ENCODE measurements at places on chromosomes 2 and 18.

DNA sequence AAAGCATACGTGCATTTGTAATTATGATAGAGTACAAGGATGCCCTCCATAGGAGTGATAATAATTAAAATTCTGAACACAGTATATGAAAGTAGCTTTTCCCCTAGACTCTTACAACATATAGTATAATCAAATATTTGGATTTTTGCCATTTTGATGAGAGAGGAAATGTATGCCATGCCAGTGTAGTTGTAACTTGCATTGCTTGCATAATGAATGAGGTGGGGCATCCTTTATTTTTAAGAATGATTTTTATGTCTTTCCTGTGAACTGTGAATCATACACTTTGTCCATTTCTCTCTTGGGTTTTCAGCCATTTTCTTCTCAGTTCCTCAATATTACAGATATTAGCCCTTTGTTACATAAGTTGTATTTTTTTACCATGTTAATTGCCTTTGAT is 197.5 kb downstream of the SCG2 start:
- no peak for DNase-seq

DNA sequence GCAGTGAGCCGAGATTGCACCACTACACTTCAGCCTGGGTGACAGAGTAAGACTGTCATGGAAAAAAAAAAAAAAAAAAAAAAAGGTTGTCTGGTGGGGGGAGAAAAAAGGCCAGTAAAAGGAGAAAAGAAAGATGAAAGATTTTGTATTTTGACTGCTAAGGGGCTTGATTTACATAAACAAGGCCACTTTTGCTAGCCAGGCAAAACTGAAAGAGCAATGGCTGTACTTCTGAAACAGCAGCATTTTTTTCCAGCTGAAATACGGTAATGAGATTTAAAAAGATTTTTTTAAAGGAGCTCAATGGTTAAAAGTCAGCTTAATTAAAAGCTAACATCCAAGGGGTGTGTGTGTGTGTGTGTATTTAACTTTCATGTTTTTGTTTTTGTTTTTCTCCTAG is 11.3 kb upstream of the OXER1 start:
- DNase-seq, result no peak

DNA sequence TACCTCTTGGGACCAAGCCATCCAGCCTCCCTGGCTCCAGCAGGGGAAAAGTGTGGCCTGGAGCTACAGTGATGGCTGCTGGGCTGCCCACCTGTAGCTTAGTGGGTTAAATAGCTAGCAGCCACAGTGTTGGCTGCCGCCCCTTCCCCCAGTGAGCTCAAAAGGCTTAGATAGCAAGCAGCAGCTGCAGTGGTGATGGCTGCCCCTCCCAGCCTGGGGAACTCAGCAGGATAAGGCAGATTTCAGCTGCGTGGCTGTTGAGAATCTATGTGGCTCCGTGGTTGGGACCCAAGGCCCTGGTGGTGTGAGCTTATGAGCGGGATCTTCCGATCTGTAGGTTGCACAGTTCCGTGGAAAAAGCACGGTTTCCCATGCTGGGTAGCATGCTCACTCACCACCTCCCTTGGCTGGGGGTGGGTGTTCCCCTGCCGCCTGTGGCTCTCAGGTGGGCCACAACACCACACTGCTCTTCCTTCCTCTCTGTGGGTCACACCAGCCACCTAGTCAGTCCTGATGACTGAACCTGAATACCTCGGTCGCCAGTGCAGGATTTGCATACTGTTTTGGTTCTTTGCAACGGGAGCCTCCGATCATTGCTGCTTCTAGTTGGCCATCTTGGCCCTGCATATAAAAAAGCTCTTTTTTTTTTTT is 946.5 kb upstream of the FAM98A start:
- no peak for DNase-seq

- DNase-seq, result peak; percentile 70
These were observed 27.0 kb downstream of the TMEM200C start for GRCh38 chr18:5868218-5868854.

DNA sequence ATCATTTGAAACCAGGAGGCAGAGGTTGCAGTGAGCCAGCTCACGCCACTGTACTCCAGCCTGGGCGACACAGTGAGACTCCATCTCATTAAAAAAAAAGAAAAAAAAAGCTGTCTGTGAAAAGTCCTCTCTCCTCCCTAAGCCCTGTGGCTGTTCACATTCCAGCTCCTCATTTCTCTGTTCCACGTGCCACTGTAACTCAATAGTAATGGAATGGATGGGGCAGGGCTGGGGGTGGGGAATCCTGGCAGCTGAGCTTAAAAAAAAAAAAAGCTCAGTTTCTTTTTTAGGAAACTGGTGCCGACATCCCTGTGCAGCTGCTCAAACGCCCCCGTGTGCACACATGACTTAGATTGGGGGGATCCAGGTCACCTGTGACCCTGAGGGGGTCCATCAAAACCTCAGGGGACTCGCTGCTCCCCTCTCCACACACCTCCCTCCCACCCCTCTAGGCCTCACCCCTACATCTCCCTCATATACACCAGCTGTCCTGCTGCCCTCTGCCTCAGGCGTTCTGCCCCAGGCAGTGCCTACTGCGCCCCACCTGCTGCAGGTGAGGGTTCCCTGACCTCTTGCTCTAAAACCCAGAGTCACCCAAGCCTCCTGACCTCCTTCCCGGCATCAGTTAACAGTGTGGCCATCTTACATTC is 255.4 kb downstream of the AGAP1 start:
- DNase-seq, result no peak

DNA sequence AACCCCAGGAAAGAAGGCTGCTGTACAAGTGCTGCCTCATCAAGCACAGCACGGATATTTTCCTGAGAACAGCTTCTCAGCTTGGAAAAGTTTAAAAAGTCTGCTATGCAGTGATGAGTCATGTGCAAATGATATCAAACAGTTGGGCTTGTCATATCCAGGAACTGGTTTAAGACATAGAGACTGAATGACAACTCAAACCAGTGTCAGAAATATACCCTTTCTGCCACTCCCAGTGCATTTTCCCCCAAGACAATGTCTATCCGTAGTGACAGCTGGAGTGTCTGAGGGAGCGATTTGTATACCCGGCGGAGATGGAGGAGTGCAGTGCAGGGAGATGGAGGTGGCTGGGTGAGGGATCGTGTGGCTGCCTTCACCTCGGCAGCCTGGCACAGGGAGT is 28.2 kb downstream of the SOX11 start:
- DNase-seq, result no peak

DNA sequence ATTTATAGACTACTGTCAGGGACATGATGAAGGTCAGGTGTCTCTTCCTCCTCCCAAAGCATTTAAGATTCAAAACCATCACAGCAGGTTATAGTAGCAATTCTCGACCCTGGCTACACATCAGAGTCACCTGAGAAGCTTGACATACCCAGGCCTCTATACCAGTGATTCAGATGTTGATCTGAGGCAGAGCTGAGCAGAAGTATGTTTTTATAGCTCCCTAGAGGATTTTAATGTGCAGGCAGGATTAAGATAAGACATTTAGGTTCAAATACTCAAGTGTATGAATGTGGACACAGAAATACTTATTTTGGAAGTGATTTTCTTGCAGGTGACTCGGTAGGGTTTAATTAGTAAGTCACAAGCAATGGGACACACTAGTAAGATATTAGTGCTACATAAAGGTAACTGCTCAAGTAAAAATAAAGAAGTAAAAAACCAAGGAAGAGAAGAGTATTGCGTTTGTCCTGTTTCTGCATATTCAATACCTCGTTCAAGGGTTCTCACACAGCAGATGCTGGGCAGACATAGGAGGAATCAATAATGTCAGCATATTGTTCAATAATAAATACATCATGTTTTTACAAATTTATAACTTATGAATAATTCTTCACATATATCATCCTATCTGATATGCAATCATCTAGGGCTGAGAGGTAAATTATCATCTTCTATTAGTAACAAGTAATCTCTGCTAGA is 7.0 kb downstream of the GCFC2 start:
- no peak for DNase-seq

Measured in hippocampal formation (tissue), 2 donors.